ENCODE measurements at places on chromosomes 5 and 9. TPM values are rescaled to one million over a fixed set of nuclear protein-coding genes. Genes with fewer than 3 reads are reported as not detected.

- H3K27ac ChIP-seq: peak overlapping the region; percentile 95
- no peak for DNase-seq
- no peaks in the 10 kb centered on the region for H3K27me3 ChIP-seq
- no peaks in the 10 kb centered on the region for H3K36me3 ChIP-seq
These were observed 681 bp downstream of the CPLANE1 start for GRCh38 chr5:37248421-37248969.

- no peaks in the 10 kb centered on the region for H3K27me3 ChIP-seq
- no peaks in the 10 kb centered on the region for H3K4me1 ChIP-seq
- H3K4me3 ChIP-seq: no peak overlapping the region
- H3K36me3 ChIP-seq: no peaks in the 10 kb centered on the region
- no peak overlapping the region for H3K27ac ChIP-seq
- no peak for DNase-seq
These were observed 14.0 kb downstream of the IRGM start for GRCh38 chr5:150860246-150860821.

Gene PCDHGA12
- 5.4 TPM for total RNA-seq

Gene SCGB3A2
- total RNA-seq: not detected

Measured in sigmoid colon (tissue), 7 donors.